ENCODE measurements at places on chromosomes 12 and 14.

DNA sequence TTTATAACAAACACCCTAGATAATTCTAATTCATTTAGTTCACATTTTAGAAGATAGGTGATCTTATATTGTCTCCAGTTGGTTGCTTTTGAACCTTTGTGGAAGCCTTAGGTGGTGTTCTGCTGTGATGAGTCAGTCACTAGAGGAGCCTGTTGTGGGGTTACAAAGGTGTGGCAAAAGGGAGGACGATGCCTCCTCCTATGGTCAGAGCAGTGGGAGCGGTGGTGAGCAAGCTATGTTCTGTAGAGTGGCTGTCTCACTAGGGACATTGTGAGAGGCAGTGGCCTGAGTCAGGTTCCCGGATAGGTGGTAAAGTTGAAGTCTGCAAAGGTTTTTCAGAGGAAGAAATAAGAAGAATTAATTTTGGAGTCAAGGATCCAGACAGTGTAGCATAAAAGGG, 71.6 kb upstream of the USP44 start:
- no peak for DNase-seq

DNA sequence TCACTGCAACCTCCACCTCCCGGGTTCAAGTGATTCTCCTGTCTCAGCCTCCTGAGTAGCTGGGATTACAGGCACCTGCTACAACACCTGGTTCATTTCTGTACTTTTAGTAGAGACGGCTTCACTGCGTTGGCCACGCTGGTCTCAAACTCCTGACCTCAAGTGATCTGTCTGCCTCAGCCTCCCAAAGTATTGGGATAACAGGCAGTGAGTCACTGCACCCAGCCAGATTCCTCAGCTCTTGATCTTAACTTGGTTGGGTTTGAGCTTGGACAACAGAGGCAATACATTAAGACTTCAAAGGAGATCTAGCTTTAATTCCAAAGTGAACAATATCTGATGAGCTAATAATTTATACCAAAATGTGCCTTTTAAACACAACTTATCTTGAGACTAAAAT, 5.6 kb downstream of the DAZAP2 start:
- DNase-seq, result no peak

DNA sequence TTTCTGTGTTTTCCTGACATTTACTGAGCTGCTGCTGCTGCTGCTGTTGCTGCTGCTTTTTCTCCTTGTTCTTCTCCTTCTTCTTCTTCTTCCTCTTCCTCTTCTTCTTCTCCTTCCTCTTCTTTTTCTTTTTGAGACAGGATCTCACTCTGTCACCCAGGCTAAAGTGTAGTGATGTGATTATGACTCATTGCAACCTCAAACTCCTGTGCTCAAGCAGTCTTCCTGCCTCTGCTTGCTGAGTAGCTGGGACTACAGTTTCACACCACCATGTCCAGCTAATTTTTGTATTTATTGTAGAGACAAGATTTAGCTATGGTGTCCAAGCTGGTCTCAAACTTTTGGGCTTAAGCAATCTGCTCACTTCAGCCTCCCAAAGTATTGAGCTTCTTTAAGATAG, 95.8 kb downstream of the TMTC3 start:
- DNase-seq, result no peak

- DNase-seq, result peak; percentile 74
These were observed 629 bp downstream of the PRDM4 start for GRCh38 chr12:107760207-107760808.

- no peak for DNase-seq
These were observed 8.2 kb upstream of the TROAP start for GRCh38 chr12:49314811-49315210.

GRCh38 chr14:49920935-49921334, 28.1 kb downstream of the ARF6 start:
- DNase-seq, result no peak

DNA sequence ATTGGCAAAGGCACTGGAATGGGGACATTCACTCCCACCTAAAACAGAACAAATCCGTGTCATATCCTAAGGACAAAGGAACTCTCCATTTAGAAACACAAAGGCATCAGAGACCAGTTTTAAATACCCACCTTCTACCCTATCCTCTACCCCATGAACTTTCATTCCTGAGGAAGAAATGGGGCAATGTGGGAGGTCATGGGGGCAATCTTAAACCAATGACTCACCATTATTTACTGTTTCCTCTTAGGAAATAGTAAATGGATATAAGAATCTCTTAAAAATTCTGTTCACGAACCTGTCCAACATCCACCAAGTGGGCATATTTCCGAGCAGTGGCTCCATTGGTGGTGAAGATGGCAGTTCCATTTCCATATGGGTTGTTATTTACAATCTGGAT, 19.4 kb downstream of the ALDH6A1 start:
- DNase-seq, result no peak

DNA sequence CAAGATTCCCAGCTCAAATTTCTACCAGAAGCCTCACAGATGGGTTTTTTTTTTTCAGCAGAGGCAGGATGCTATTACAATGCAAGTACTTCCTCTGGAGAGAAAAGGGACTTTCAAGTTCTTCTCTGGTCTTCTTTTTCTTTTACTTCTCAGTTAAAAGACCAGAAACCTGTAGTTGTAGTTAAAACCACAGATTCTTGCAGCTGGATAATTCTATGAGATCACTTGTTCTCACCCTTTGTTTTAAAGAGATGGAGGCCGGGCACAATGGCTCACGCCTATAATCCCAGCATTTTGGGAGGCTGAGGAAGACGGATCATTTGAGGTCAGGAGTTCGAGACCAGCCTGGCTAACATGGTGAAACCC, 47.6 kb upstream of the OVCH1 start:
- DNase-seq, result no peak

DNA sequence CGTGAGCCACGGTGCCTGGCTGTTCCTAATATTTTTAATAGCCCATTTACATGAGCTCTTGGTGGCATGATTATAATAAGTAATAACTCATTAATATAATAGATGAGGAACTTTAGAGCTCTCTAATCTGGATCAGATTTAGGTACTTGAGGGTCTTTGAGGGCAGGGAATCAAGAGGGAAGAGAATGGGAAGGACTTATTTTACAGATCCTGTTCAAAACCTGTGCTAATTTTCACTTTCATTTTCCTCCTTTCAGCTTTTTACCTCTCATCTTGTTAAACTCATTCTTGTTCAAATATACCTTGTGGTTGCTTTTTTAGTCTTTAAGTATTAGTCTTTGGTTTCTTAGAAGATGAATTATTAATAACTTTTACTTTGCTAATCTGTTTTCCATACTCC, 5.6 kb downstream of the NECAP1 start:
- no peak for DNase-seq

Measured in ELF-1 (cell line).